ENCODE measurements at places on chromosomes 6 and 20. TPM values are rescaled to one million over a fixed set of nuclear protein-coding genes. Genes with fewer than 3 reads are reported as not detected.

DNA sequence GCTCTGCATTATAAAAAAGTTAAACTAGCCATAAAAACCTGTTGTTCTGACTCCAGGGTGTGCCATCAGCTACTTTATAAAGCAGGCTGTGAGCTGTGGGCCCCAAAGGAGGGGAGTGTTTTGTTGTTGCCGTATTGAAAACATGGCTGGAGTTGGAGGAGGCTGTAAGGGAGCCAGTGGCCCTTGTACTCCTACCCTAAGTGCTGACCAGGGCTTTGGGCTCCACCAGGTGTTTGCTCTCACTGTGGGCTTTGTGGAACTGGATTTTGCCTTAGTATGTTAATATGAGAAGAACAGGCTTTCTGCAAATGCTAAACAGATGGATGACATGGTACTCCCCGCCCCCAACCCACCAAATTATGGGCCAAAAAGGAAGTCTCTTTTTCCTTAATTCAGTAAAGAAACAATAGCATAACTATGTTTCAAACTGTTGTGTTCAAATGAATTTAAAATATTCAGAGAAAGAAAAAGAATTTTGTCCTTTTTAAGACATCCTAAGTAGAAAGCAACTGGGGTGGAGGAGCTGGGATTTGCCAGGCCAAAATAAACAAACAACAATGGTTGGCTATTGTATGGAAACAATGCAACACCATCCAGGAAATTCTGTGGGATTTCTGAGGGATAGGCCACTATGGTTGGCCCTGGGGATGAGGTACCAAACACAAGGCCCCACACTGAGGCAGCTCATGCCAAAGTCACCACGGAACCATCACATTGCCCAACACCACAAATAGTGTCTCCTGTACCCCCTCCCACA is 63.3 kb downstream of the PLCG1 start:
- no peaks in the 10 kb centered on the region for H3K36me3 ChIP-seq
- H3K4me3 ChIP-seq = no peak overlapping the region
- no peak for DNase-seq
- H3K27ac ChIP-seq = no peak overlapping the region

DNA sequence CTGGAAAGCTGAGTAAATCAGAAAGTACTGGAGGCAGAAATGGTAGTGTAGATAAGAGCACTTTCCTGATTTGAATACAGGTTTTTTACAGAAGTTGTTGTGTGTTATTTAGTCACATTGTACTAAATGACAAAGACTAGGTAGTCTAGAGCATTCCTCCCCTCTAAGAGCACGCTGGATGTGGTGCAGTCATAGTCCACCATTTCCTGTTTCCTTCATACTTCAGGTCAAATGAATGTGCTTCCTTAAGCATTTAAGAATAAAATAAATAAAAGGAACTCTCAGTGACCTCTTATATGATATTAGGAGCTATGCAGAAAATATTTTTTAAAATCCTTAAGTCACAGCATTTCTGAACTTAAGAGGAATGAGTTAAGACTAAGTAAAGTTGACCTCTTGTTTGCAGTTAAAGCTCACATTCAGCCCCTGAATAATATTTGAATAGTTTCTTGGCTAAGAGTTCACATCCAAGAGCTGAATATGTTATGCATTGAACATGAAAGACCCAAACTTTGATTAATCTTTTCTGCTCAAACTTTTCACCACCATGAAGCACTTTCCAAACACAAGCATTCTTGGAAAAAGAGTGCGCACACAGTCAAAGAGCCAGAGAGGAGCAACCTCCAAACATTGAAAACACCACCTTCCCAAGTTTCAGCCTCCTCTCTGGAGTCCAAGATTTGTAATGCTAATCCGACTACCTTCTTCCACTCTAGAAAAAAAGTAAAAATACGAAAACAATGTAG is 53.4 kb upstream of the TMEM30A start:
- no peak overlapping the region for H3K4me3 ChIP-seq
- H3K27ac ChIP-seq = no peak overlapping the region
- H3K27me3 ChIP-seq = no peaks in the 10 kb centered on the region
- no peaks in the 10 kb centered on the region for H3K4me1 ChIP-seq
- H3K36me3 ChIP-seq = peaks cover 7% of the 10 kb centered on the region

DNA sequence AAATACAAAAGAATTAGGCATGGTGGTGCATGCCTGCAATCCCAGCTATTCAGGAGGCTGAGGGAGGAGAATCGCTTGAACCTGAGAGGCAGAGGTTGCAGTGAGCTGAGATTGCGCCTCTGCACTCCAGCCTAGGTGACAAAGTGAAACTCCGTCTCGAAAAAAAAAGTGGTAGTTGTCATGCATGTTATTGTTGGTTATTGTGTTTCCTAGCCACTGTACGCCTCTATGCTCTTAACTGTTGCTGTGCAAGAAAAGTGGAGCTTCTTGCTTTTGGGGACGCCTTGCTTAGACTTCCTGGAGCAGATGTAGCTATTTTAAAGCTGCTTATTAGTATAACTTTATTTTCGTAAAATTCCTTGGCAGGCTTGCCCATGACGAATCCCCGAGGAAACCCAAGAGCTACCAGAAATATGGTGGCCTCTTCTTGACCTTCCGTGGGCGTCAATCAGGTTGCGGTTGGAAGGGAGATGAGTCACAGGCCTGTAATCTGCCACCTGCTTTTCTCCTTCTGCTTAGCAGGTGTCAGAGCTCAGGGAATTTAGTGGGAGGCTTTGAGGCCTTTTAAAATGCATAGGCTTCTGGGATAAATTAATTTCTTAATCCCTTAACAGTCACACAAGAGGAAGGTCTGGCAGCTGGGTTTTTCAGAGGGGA is 17.3 kb downstream of the GABRR2 start:
- no peaks in the 10 kb centered on the region for H3K27me3 ChIP-seq
- DNase-seq = no peak
- no peaks in the 10 kb centered on the region for H3K36me3 ChIP-seq
- no peak overlapping the region for H3K4me3 ChIP-seq
- H3K27ac ChIP-seq = no peak overlapping the region
- H3K4me1 ChIP-seq = no peaks in the 10 kb centered on the region

DNA sequence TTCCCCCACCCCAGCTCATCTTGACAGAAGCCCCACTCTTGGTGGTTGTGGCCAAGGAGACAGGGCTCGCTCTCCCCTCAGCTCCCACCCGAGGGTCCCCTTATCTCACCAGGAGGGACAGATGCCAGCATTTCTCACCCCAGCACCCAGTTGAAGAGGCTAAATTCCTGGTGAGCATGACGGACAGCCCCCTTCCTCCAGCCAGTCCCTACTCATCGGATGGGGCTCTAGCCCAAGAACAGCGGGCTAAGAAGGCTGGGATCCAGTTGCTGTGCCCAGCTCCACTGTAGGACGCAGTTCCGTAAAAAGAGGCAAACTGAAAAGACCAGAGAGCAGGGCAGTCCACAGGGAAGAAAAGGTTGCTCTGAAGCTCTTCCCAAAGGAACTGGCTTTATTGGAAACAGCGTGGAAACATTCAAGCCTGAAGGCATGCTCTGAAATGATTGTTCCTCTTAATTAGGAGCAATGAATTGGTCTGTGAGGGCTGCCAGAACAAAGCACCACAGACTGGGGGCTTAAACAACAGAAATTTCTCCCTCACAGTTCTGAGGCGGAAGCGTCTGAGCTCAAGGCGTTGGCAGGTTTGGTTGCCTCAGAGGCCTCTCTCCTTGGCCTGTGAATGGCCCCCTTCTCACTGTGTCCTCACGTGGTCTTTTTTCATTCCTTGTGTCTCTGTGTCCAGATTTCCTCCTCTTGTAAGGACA is 17.9 kb upstream of the KIF25 start:
- no peaks in the 10 kb centered on the region for H3K27me3 ChIP-seq
- no peaks in the 10 kb centered on the region for H3K36me3 ChIP-seq
- no peak overlapping the region for H3K27ac ChIP-seq
- H3K4me3 ChIP-seq = no peak overlapping the region

GRCh38 chr6:18360188-18360587 is 27.0 kb upstream of the RNF144B start:
- H3K4me3 ChIP-seq = no peak overlapping the region
- no peaks in the 10 kb centered on the region for H3K4me1 ChIP-seq
- no peaks in the 10 kb centered on the region for H3K36me3 ChIP-seq
- DNase-seq = no peak
- H3K27me3 ChIP-seq = no peaks in the 10 kb centered on the region
- H3K27ac ChIP-seq = no peak overlapping the region

DNA sequence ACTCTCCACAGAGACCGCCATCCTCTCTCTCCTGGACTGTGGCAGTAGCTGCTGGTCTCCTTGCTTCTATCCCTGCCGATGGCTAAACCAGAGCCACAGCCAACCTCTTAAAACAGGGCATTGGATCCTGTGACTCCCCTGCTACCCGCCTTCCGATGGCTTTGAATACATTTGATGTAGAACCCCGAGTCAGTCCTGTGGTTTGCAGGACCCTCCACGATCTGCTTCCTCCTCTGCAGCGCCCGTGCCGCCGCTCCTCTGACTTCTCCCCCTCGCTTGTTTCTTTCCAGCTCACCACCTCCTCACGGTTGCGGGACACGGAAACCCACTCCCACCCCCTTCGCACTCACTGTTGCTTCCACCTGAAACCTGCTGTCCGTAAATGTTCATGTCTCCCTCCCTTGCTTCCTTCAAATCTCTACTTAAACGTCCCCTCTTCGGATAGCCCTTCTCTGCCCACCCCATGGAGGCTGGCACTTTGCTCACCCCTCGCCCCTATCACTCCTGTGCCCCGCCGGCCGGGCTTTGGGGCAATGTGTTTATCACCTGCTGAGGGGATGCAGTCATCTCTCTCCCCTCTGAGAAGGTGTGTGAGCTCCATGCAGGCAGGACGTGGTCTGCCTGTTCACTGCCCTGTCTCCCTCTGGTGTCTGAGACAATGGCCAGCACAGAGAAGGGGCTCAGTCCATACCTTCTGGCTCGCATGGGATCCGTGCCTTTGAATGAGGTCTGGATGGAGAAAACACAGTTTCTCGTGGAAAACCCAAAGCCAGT is 67.8 kb downstream of the GFOD1 start:
- no peaks in the 10 kb centered on the region for H3K27me3 ChIP-seq
- peaks cover 43% of the 10 kb centered on the region for H3K4me1 ChIP-seq
- no peaks in the 10 kb centered on the region for H3K36me3 ChIP-seq
- no peak for DNase-seq
- no peak overlapping the region for H3K4me3 ChIP-seq
- H3K27ac ChIP-seq = peak overlapping the region; percentile 23

SLC25A27 gene
- 99.3 TPM for total RNA-seq

MMP24 gene
- 10.1 TPM for total RNA-seq

ARMH2 gene
- 3.2 TPM for total RNA-seq

NTSR1 gene
- 1.1 TPM for total RNA-seq
